Calu3 (cell line): ENCODE measurements at places on chromosomes 5 and 9. TPM values are rescaled to one million over a fixed set of nuclear protein-coding genes. Genes with fewer than 3 reads are reported as not detected.

DNA sequence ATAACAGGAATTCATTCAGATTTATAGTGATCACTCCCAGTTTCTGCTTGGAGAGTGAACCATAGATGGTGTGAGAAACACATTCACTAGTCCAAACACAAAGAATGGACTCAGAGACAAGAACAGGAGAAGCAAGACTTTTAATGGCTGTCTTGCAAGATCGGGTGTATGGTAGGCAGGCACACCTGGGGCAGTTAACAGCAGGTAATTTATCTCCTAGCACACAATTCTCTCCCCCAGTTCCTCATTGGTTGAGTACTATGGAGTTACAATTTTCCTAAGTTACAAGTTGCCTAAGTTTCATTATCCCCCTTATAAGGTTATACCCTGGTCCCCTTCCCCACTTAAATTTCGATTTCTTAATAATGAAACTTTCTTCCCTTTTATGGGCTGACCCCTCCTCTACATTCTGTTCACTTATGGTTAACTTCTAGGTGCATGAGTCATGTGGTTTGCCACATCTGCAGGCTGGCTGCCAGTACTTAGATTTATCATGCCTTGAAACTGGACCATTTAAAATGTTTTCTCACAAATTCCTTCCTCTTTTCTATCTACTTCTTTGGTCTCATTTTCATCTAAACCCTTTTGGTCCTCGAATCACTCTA, 623.3 kb downstream of the HINT1 start:
- H3K4me3 ChIP-seq = no peak overlapping the region
- DNase-seq = peak; percentile 45
- H3K36me3 ChIP-seq = peaks cover 6% of the 10 kb centered on the region
- no peaks in the 10 kb centered on the region for H3K27me3 ChIP-seq
- H3K27ac ChIP-seq = peak overlapping the region; percentile 41

GRCh38 chr9:97666907-97667686, 30.0 kb downstream of the XPA start:
- no peaks in the 10 kb centered on the region for H3K4me1 ChIP-seq
- H3K27ac ChIP-seq = no peak overlapping the region
- no peaks in the 10 kb centered on the region for H3K27me3 ChIP-seq
- H3K36me3 ChIP-seq = peaks cover 24% of the 10 kb centered on the region
- DNase-seq = no peak

DNA sequence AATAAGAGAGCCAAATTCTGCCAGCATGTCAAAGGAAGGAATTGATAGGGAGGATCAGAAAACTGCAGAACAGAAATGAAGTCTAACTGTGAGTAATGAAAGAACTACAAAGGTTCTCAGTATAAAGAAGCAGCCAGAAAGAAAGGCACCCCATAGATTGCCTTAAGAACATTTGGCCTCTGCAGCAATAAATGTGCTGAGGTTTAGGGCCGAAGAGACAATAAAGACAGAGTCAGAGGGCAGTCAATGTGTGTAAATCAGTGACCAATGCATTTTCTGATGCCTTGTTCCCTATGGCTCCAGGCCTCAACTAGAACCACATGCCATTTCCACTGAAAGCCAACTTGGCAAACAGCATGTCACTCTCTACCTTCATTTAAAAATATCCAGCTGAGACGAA, 281.0 kb downstream of the HINT1 start:
- H3K4me3 ChIP-seq = no peak overlapping the region
- H3K27me3 ChIP-seq = peaks cover 13% of the 10 kb centered on the region
- no peaks in the 10 kb centered on the region for H3K4me1 ChIP-seq
- no peaks in the 10 kb centered on the region for H3K36me3 ChIP-seq
- no peak overlapping the region for H3K27ac ChIP-seq

DNA sequence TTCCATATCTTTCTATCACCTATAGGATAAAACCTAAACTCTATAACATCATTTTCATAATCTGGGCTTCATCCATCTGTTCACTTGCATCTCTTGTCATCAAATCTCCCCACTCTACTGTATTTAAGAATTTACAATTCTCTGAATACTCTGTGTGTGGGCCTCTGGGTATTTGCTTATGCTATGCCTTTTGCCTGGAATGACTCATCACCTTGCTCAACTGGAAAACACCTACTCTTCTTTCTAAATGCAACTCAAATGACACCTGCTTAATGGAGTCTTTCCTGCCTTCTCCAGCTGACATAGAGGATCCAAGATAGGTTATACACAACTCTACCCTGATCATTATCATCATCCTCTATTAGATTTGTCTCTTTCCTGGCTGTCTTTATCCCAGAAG, 421.7 kb downstream of the SPATA31D1 start:
- no peaks in the 10 kb centered on the region for H3K36me3 ChIP-seq
- DNase-seq = peak; percentile 1
- H3K4me1 ChIP-seq = peaks cover 17% of the 10 kb centered on the region
- no peaks in the 10 kb centered on the region for H3K27me3 ChIP-seq
- H3K4me3 ChIP-seq = no peak overlapping the region

- peaks cover 23% of the 10 kb centered on the region for H3K36me3 ChIP-seq
- DNase-seq = no peak
- H3K27me3 ChIP-seq = no peaks in the 10 kb centered on the region
- no peak overlapping the region for H3K4me3 ChIP-seq
Measured at GRCh38 chr5:55324815-55325418, 17.1 kb downstream of the MTREX start.

DNA sequence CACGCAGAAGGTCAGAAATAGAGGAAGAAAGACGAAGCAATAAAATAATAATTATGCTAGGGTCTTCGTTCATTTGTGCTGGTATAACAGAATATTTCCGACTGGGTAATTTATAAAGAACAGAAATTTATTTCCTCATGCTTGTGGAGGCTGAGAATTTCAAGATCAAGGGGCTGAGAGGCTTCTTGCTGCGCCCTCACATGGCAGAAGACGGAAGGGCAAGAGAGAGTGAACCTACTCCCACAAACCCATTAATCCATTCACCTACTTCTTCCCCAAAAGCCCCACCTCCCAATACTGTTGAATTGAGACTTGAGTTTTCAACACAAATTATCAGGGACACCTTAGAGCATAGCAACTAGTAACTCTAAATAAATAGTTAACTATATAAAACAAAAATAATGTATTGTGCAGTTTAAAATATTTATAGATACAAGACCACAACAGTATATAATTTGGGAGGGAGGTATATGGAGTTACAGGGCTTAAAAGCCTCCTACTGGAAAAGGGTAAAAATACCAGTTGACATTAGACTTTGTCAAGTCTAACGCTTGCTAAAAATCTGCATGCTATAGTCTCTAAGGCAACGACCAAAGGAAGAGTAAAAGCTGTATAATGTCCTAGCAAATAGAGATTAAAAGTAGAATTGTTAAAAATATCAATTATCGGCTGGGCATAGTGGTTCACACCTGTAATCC, 40.3 kb upstream of the NAA35 start:
- H3K36me3 ChIP-seq = no peaks in the 10 kb centered on the region
- no peaks in the 10 kb centered on the region for H3K4me1 ChIP-seq
- peak; percentile 56 for DNase-seq
- no peak overlapping the region for H3K4me3 ChIP-seq
- H3K27me3 ChIP-seq = peaks cover 13% of the 10 kb centered on the region

GRCh38 chr5:76718381-76718832, 2.5 kb downstream of the F2R start:
- no peak overlapping the region for H3K4me3 ChIP-seq
- peaks cover 25% of the 10 kb centered on the region for H3K36me3 ChIP-seq
- no peak overlapping the region for H3K27ac ChIP-seq
- no peak for DNase-seq
- H3K27me3 ChIP-seq = peaks cover 14% of the 10 kb centered on the region

GRCh38 chr5:140978260-140978659, 12.0 kb downstream of the PCDHAC2 start:
- H3K36me3 ChIP-seq = peaks cover 4% of the 10 kb centered on the region
- H3K27ac ChIP-seq = no peak overlapping the region
- no peaks in the 10 kb centered on the region for H3K4me1 ChIP-seq

GRCh38 chr9:78289474-78289873, 7.5 kb upstream of the PSAT1 start:
- no peaks in the 10 kb centered on the region for H3K27me3 ChIP-seq
- no peaks in the 10 kb centered on the region for H3K36me3 ChIP-seq
- H3K4me3 ChIP-seq = no peak overlapping the region
- no peak for DNase-seq

DNA sequence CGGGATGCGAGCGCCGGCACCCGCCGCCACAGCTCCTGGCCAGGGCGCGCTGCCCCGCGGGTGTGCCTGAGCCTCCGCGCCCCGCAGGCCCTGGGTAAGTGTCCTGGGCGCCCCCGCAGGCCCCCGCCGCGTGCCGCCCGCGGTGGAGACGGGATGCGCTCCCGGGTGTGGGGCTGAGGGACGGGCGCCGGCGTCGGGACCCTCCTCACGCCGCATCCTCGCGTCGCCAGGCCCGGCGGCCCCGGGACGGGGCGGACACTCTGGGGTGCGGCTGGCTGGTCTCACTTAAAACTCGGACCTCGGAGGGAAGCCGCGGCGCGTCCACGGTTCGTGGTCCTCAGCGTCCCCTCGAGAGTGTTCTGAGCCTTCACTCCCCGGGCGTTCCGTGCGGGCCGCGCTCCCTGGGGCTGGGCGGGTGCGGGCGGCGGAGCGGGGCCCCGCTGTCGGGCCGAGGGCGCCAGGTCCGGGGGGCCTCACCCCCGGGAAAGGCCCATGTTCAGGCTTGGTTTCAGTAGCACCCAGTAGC, 275 bp downstream of the AHRR start:
- H3K4me3 ChIP-seq = peak overlapping the region; percentile 64
- peaks cover 8% of the 10 kb centered on the region for H3K4me1 ChIP-seq
- no peak for DNase-seq
- peaks cover 13% of the 10 kb centered on the region for H3K36me3 ChIP-seq

The PPIC gene
- total RNA-seq = 43.5 and 43.9 TPM in 2 replicates
